NCI-H1105 treated with DMSO at 0.1 percent for 48 hours (cell line): ENCODE measurements at places on chromosomes 4 and X.

GRCh38 chrX:23656684-23657083, 10.6 kb upstream of the PRDX4 start:
- DNase-seq: no peak

DNA sequence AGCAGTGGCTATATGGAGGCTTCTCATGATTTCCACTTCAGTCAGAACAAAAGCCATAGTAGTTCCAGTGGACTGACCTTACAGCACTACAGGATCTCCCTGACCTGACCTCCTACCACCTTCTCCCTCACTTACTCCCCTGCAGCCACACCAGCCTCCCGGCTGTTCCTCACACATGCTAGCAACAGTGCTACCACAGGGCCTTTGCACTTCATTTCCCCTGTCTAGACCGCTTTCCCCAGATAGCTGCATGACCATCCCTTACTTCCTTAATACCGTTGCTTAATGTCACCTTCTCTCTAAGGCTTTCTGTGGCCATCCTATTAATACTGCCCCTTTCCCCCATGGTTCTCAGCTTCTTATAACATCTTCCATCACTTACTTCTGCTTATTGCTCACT, 13.1 kb downstream of the GPKOW start:
- no peak for DNase-seq

GRCh38 chr4:153257151-153257620, 52.9 kb downstream of the TRIM2 start:
- DNase-seq: peak; percentile 52

- no peak for DNase-seq
Measured at GRCh38 chrX:2642791-2643190, 48.3 kb upstream of the CD99 start.

DNA sequence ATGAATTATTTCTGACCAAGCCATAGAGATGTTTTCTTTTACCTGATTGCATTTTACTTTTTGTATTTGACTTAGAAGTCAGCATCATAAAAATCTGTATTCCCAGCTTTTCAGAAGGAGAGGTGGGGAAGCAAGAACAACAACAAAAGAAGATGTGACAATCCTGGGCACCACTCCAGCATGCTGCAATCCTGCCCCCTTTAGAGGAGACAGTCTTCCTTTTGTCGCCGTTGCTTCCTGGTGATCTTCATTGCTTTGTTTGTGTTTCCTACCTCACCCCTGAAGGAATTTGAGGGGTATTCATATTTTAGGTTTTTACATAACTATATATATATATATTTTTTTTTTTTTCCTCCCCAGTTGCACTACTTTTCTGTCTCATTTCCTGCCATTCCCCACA, 3.7 kb downstream of the QRFPR start:
- DNase-seq: no peak

GRCh38 chr4:119731778-119732177, 103.2 kb upstream of the PDE5A start:
- no peak for DNase-seq

- peak; percentile 39 for DNase-seq
Measured at GRCh38 chrX:120463241-120463640, 5.9 kb downstream of the LAMP2 start.

GRCh38 chr4:72568959-72569718, at the start of gene ADAMTS3:
TSS of gene ADAMTS3 (minus strand) at chr4:72569221. CDS start at chr4:72568762, 459 bp downstream.
- DNase-seq: peak; percentile 27

GRCh38 chr4:108129196-108129595, 39.5 kb downstream of the LEF1 start:
- DNase-seq: no peak

DNA sequence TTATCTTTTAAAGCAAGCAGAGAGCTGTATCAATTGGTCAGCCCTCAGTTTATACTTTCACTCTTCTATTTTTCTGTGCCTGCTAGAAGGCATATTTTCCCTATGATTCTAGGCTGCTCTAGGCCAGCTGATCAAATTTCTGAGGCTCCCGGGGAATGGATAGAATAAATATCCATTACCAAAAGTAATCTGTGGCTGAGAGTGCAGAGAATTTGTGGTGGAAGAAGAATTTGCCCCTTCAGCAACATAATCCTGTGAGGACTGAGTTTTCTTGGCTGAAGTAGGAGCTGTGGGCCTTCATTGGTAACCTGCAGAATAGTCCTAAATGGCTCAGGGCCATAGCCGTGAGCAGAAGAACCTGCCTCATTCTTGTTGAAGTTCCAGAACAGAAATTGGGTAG, 314.6 kb upstream of the CASK start:
- no peak for DNase-seq

DNA sequence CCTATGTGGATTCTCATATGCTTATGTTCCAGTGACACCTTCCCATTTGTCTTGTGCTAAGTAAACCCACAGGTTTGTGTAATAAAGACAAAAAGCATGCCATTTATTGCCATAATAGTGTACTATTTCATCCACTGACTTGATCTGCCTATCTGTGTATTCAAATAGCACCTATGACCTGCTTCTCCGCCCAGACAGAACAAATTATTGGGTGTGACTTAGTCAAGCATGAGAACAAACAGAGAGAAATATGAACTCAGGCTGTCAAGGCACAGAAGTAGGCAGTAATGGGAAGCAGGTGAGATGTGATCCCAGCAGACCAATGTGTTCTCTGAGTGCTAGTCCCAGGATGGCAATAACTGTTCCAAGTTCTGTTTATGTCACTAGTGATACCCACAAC, 25.4 kb downstream of the ELOVL6 start:
- DNase-seq: no peak

DNA sequence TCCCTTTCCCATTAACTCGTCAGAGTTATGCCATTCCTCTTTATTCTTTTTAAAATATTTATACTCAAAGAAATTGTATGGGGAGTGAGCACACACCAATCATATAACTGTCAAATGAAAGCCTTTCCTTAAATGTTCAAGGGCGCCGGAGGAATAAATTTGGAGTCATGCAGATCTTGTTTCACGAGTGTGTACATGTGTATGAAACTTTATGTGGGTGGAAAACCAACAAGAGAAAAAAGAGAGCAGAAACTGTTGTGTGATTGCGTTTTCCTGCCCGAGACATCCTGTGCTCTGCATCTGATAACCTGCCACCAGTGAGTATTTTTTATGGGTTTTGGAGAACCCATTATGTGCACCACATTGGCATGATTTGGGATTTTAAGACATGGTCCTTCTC, 88.3 kb downstream of the FHDC1 start:
- DNase-seq: no peak

GRCh38 chr4:40058854-40059253, 2.2 kb downstream of the N4BP2 start:
- DNase-seq: no peak

- DNase-seq: no peak
Measured at GRCh38 chr4:10273030-10273429, 156.4 kb upstream of the WDR1 start.

- no peak for DNase-seq
Measured at GRCh38 chr4:188665491-188666457, 526.5 kb downstream of the TRIML1 start.

DNA sequence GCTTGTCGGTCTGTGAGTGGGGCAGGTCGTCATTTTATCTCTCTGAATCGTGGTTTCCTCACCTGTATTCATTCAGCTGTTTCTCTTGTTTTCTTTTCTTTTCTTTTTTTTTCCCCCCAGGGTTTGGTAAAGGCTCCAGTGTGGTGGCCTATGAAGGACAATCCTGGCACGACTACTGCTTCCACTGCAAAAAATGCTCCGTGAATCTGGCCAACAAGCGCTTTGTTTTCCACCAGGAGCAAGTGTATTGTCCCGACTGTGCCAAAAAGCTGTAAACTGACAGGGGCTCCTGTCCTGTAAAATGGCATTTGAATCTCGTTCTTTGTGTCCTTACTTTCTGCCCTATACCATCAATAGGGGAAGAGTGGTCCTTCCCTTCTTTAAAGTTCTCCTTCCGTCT, 41.4 kb downstream of the MAP7D3 start:
- no peak for DNase-seq
